HS-5 (cell line): ENCODE measurements at places on chromosomes 7 and 10.

- no peak for DNase-seq
Measured at GRCh38 chr10:117830787-117831212, 215.9 kb downstream of the RAB11FIP2 start.

DNA sequence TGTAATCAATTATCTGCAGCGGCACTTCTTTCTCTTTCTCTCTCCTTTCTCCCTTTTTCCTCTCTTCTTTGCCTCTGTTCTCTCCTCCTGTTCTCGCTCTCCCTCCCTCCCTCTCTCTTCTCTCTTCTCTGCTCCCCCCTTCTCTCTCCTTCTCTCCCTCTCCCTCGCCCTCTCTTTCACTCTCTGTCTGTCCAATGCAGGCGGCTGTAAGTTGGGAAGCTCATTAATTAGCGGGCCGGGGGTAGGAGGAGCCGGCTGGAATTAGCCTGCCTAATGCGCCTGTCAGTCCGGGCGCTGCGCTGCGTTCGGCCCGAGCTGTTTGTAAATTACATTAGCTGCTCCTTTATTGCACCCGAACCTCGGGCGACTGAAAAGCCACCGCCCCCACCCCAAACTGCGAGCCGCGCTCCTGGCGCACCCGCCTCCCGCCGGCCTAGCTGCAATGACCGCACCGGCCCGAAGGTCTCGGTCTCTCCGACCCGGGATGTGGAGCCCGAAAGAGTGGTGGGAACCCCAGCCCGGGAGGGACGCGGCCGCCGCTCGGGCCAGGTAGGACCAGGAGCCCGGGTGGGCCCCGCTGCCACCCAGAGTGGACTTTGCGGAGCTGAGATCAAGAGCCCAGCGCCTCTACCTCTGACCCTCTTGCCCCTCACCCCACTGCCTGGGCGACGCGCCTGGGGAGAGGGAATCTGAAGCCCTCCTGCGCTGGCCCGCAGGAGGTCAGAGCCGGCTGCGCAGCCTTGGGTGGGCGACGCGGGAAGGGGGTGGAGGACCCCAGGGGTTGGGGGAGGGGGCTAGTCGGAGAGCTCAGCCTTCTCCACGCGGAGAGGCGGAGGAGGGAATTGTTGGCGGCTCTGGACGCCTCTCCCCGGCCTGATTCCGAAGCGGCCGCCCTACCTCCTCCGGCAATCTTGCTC lies at the start of gene LBX1:
LBX1 (minus strand) TSS at position 198 of the 917 bp plus-strand sequence. CDS start 648 bp downstream, outside the sequence.
- DNase-seq, result no peak

GRCh38 chr7:32116436-32116835 lies 46.2 kb upstream of the PDE1C start:
- DNase-seq, result no peak

GRCh38 chr10:105585753-105586152 lies 944.7 kb downstream of the SORCS3 start:
- DNase-seq, result peak; percentile 37

DNA sequence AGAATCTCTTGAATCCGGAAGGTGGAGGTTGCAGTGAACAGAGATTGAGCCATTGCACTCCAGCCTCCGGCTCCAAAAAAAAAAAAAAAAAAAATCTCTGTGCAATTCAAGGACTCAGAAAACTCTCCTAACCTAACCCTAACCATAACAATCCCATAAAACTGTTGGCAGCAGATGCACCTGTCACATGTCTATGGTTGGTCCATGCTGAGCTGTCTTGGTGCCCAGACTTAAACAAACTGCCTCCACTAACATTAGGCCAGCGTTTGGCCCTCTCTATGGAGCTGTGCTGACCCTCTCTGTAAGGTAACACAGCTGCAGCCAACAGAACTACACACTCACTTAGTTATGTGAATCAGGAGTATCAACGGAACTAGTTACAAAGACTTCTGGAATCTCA lies 132.5 kb upstream of the PTER start:
- DNase-seq, result no peak

DNA sequence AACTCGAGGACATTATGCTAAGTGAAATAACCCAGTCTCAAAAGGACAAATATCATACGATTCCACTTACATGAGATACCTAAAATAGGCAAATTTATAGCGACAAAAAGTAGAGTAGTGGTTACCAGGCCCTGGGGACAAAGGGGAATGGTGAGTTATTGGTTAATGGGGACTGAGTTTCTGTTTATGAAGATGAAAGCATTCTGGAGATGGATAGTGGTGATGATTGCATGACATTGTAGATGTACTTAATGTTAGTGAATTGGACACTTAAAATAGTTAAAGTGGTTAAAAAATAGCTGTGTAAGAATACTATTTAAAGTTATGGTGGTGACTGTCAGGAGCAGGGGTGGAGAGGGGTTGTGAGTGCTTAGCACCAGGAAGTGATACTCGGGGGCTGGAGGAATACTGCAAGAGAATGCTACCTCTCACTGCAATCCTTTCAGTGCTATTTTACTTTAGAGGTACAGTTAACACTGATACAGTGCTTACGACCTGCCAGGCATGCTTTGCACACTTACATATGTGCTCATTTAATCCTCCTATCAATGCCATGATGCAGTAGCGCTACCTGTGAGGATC lies 16.7 kb upstream of the TEX36 start:
- DNase-seq, result no peak

DNA sequence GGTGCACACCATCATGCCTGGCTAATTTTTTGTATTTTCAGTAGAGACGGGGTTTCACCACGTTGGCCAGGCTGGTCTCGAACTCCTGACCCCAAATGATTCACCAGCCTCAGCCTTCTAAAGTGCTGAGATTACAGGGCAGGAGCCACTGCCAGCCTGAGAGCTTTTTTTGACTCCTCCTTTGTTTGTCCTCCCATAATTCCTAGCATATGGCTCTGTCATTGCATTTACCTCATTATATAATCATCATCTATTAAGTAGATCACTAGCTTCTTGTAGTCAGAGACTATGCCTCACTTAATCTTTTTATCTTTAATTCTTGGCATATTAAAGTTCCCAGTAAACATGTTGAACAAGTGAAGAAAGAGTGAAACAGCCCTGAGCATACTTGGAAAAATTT lies 82.1 kb downstream of the CPEB3 start:
- no peak for DNase-seq

DNA sequence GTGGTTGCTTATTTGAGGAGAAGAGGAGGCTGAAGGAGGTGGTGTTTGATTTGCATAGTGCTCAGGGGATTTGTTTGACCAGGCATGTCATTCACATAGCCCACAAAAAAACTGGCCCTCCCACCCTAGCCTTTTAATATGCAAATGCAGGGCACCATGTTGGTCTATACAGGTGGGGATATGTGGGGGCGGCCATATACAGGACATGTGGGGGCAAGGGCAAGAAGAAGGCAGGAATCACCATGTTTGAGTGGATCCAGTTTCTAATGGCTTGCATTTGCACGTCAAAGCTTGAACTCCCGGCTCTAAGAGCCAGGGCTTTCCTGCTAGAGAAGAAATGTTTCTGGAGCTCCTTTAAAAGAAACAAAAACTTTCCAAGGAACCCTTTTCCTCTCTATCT lies 541.0 kb downstream of the ZWINT start:
- DNase-seq, result no peak

GRCh38 chr10:112701211-112701877 lies 248.7 kb upstream of the TCF7L2 start:
- DNase-seq, result no peak

DNA sequence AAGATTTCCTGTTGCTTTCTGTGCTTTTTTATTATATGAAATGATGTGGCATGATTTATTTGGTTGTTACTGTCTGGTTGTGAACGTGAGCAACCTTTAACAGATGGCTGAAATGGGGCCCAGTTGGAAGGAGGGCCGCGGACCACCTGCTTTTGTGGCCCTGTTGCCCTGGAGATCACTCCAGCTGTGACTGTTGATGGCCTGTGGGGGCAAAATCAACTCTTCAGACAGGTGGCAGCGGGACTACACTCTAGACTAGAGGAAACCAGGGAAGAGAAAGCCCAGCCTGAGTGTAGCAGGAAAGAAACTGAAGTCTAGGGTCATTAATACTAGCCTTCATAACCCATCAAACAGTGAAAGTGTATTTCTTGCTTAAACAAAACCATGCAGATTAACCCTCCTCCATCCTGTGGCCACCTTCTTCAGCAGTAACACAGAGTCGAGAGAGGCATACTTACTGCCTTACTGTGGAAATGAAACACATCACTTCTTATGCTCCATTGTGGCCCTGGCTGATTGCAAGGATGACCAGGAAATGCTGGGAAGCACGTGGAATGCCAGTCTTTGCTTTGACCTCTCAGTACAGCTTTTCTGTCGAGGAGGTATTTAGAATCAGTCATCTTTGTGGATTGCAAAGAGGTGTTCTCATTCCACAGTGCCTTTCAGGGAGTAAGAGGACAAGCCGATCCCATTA lies 80.5 kb downstream of the CCNY start:
- no peak for DNase-seq

- DNase-seq, result no peak
Measured at GRCh38 chr7:30166155-30166840, 31.5 kb downstream of the MTURN start.

GRCh38 chr7:18489624-18490023 lies 5.9 kb upstream of the HDAC9 start:
- DNase-seq, result no peak

GRCh38 chr10:18179891-18180290 lies 39.7 kb downstream of the CACNB2 start:
- DNase-seq, result no peak

GRCh38 chr10:116160271-116160670 lies 112.7 kb downstream of the GFRA1 start:
- no peak for DNase-seq
